Cardiac septum (tissue), 1 donor: ENCODE measurements at places on chromosomes 12 and 14.

DNA sequence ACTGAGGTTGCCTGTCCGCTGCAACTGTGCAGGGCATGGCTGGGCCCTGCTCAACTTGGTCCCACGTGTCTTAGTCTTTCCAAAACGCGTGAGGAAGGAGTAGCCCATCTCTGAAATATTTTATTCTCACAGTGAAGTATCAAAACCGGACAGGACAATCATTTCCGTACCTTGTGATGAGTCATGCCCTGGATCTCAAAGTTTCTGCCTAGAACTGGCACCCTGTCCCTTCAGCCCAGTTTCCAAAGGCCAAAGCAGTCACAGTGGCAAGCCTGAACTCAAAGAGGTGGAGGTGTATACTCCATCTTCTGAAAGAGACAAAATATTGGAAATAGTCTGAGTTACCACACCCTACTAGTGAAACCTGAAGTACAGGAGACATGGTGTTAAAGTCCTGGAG is 28.5 kb upstream of the SRGAP1 start:
- no peak for DNase-seq

GRCh38 chr14:88049936-88050335 is 45.0 kb downstream of the GPR65 start:
- DNase-seq = no peak

DNA sequence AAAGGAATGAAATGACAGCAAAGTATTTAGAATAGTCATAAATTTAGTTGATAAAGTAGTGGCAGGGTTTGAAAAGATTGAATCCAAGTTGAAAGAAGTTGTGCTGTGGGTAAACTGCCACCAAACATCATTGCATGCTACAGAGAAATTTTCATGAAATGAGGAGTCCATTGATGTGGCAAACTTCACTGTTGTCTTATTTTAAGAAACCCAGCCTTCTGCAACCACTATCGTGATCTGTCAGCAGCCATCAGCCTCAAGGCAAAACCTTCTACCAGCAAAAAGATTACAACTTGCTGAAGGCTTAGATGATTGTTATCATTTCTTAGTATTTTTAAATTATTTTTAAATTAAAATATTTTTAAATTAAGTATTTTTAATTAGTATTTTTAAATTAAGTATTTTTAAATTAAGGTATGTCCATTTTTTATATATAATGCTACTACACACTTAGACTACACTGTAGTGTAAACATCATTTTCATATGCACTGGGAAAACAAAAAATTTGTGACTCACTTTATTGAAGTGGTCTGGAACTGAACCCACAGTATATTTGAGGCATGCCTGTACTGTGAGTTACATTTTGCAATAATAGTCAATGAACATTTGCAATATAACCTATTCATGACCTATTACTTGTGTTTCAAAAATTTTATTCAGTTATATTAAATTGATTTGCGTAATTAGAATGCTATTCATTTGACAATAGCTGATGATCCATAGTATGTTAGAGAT is 67.2 kb upstream of the SYT1 start:
- no peak for DNase-seq

- no peak for DNase-seq
Measured at GRCh38 chr12:1130571-1130970, 139.5 kb downstream of the ERC1 start.

DNA sequence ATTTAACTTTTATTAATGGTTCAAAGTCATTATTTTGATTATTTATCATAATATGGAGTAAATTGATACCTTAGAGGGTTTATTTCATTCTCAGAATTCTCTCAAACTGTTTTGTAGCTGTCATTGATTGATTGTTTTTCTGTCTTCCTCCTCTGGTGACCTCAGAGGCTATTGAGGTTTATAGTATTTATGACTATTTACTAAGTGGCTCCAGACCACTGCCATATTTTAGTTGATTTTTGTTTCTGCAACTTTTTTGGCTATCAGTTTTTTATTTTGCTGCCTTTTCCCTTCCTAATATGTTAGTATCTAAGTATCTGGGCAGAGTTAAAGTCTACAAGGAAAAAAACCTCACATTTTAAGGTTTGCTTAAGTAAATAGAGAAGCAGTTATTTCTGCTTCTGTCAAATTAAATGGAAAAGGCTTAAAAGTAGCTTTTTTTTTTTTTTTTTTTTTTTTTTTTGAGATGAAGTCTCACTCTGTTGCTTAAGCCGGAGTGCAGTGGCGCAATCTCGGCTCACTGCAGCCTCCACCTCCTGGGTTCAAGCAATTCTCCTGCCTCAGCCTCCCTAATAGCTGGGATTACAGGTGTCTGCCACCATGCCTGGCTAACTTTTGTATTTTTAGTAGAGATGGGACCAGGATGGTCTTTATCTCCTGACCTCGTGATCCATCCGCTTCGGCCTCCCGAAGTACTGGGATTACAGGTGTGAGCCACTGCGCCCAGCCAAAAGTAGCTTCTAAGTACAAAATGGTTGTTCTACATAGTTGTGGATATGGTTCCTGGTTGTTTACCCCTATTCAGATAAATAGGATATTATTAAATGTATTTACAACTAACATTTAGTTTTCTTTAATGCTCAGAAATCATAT is 8.2 kb downstream of the MDM2 start:
- no peak for DNase-seq

GRCh38 chr12:115973968-115974724 is 303.3 kb downstream of the MED13L start:
- no peak for DNase-seq

GRCh38 chr12:123741937-123742572 is 20.0 kb upstream of the DNAH10 start:
- DNase-seq = no peak

DNA sequence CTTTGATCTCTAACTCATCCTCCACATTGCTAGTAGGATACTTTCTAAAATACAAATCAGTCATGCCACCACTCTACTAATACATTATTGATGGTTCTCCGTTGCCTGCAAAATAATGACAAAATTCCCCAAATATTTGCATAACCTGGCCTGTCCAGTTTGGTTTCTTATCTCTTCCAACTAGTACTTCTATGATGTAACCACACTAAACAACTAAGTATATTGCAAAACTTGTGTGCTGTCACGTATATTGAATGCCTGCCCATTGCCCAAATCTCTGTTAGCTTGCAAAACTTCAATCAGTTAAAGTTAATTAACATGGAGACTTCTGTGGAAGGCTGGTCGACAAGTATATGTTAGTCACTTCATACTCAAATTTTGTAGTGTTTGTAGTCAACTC is 6.5 kb downstream of the OR6C74 start:
- no peak for DNase-seq

- no peak for DNase-seq
Measured at GRCh38 chr14:68716698-68717097, 76.2 kb downstream of the ZFP36L1 start.

GRCh38 chr12:70535896-70536374 is 101.3 kb downstream of the PTPRB start:
- no peak for DNase-seq

- no peak for DNase-seq
Measured at GRCh38 chr12:101647711-101648110, 49.7 kb upstream of the CHPT1 start.

GRCh38 chr14:94227029-94227428 is 52.9 kb downstream of the PPP4R4 start:
- DNase-seq = no peak

- no peak for DNase-seq
Measured at GRCh38 chr12:98373025-98373554, 142.3 kb upstream of the TMPO start.

- no peak for DNase-seq
Measured at GRCh38 chr12:49730568-49731101, 10.7 kb upstream of the TMBIM6 start.

DNA sequence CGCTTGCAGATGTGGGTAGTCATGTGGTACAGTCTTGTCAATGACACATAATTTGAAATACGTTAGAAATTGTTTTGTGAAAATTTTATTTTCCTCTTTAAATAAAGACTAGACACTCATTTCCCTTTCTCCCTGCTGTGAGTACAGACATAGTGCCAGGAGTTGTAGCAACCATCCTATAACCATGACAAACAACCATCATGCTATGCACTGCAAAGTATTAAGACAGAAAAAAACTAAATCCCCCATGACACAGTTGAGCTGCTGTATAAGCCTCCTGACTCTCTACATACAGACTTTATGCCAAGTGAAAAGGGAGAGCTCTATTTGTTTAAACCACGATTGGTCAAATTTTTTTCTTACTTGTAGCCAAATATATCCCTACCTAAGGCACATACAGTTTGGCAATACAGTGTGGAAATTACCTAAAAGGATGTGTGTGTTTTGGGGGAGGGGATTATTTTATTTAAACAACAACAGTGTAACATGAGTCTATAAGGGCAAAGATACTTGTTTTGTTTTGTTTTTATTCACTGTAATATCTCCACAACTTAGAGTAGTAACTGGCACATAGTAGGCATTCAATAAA is 45.0 kb upstream of the KRR1 start:
- no peak for DNase-seq

- no peak for DNase-seq
Measured at GRCh38 chr12:69897744-69898143, 72.7 kb downstream of the MYRFL start.

- no peak for DNase-seq
Measured at GRCh38 chr12:89857652-89858274, 149.1 kb upstream of the ATP2B1 start.

GRCh38 chr14:74927225-74927624 is 4.2 kb upstream of the RPS6KL1 start:
- no peak for DNase-seq

GRCh38 chr12:2662524-2662923 is 132.2 kb upstream of the FKBP4 start:
- no peak for DNase-seq

DNA sequence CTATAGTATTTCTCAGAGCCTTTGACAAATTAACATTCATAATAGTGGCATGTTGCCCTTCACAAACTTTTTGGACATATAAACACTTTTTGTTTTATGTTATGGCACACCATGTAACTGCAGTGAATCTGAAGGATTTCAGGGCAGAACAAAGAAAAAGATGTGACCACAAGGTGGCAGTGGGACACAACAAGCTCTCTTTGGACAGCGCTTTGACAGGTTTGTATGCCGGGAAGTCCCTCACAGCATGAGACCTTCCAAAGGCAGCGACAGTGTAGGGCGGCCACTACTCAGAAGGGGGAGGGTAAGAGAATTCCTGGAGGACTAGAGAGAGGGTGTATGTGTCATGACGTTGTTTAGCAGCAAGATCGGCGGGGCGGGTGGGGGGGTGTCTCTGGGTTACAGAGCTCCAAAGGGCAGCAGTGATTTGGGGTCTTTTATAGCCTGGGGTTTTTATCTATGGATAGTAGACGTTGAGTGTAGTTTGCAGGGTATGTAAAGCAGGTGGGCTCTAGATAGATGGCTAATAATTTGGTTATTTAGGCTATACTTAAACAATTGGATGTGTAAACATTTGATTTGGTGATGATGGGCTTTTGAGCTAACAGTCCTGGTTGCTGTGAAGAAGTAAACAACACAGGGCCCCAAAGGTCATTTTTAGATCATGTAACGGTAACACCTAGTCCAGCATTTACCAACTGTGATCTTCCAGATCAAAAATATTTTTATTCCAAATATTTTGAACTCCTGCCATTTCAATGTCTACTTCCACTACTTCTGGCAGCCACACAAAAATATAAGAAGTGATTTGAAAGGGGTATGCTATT is 22.9 kb downstream of the ETFBKMT start:
- peak; percentile 78 for DNase-seq

- DNase-seq = peak; percentile 85
Measured at GRCh38 chr12:64595863-64596793, 14.2 kb upstream of the RASSF3 start.

DNA sequence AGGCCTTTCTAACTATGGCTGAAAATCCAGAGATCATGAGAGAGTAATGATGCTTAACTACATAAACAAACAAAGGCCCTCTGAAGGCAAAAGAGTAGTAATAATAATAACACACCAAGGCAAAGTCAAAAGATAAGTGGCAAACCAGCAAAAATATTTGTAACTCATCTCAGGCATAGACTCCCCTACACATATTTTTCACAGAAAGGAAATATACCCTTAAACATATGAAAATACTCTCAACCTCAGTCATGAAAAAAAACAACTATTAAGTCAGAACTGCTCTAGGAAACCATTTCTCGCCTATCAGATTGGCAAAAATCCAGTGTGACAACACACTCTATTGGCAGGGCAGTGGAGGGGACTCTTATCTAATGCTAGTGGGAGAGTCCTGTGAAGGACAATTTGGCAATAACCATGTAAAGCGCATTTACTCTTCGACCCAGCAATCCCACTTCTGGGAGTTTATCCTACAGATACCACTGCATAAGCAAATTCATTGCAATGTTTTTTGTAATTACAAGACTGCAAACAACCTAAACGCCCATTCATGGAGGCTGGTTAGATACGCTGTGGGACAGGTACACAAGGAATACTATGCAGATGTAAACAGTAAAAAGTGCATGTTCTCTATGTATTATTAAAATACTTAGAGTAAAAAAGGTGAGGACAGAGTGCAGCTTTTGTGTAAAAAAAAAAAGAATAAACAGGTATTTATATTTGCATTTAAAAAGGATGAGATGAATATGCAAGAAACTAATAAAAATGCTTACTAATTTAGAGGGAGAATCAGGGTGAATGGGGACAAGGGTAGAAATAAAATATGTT is 26.0 kb upstream of the IL22 start:
- DNase-seq = no peak

DNA sequence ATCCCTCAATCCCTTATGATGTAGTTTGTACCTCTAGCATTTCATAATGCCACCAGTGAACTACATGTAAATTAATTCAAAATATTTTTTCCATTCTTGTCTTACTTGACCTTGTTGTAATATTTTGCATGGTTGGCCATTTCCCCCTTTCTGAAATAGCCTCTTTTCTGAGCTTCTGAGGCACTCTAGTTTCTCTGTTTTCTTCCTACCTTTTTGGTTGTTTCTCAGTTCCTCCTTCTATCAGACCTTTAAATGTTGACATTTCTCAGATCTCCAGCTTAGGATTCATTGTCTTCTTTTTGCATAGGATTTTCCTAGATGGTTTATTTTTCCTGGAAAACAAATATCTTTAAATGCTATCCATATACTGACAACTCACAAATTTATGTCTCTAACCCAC is 9.8 kb upstream of the RMST start:
- DNase-seq = no peak

- DNase-seq = no peak
Measured at GRCh38 chr12:109378569-109378968, 30.9 kb downstream of the MYO1H start.

GRCh38 chr14:85459361-85460000 is 70.5 kb upstream of the FLRT2 start:
- DNase-seq = no peak

DNA sequence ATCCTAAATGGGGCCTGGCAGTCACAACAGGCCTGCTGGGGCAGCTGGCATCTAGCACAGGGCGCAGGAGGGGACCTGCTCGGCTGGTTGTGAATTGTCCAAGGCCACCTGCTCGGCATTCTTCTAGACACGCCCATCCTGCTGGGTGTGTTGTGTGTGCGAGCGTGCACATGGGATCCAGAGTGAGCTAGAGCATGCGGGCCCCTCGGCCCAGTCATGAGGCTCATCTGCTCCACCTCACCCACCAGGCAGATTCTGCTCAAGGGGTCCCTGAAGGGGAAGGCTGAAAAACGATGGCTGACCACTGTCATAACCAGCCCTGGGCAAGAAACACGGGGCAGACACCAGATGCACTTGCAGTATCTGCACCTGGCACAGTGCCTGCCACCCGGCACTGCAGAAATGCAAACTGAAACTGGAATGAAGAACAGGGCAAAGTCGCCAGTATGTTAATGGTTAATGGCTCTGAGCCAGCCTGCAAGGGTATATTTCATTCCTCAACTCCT is 31.8 kb downstream of the MAX start:
- DNase-seq = no peak

GRCh38 chr14:100410056-100410565 is 87.0 kb downstream of the SLC25A47 start:
- DNase-seq = no peak

GRCh38 chr12:65881965-65882413 is 57.7 kb downstream of the HMGA2 start:
- DNase-seq = peak; percentile 93
